ENCODE measurements at places on chromosomes 5 and 9.

DNA sequence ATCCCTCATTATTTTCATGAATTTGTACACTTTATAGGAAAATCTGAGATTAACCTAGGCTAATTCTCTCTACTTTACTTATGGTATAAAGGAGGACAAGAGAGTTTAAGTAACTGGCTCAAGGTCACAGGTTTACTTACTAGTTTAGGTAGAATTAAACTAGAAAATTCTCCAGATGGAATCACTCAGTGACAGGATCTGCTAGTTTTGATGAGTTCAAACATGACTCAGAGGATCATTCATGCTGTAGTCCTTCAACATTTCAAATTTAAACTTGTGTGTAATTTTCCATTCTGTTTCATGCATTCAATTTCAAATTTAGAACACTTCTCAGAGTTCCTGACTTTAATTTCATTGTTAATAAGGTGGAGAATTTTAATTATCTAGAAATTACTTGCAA lies 485.7 kb upstream of the TUSC1 start:
- DNase-seq: no peak

DNA sequence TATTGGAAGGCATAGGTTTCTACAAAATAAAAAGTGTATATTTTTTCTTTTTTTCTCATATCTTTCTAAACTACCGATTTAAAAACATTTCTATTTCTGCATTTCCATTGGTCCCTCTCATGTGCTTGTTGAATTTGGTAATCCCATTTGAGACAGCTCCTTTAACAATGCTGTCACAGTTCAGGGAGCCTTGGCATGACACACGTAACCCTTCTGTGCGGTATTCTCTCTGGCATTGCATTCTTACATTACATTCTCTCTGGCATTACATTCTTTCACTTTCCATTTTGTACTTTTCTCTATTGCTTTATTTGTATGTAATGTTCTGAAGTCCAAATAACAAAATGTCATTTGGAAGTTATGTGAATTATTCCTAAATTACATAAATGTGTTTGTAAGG lies 150.7 kb upstream of the RASGRF2 start:
- DNase-seq: no peak

- DNase-seq: no peak
Observed at GRCh38 chr5:56523790-56524575, 290.9 kb upstream of the ANKRD55 start.

DNA sequence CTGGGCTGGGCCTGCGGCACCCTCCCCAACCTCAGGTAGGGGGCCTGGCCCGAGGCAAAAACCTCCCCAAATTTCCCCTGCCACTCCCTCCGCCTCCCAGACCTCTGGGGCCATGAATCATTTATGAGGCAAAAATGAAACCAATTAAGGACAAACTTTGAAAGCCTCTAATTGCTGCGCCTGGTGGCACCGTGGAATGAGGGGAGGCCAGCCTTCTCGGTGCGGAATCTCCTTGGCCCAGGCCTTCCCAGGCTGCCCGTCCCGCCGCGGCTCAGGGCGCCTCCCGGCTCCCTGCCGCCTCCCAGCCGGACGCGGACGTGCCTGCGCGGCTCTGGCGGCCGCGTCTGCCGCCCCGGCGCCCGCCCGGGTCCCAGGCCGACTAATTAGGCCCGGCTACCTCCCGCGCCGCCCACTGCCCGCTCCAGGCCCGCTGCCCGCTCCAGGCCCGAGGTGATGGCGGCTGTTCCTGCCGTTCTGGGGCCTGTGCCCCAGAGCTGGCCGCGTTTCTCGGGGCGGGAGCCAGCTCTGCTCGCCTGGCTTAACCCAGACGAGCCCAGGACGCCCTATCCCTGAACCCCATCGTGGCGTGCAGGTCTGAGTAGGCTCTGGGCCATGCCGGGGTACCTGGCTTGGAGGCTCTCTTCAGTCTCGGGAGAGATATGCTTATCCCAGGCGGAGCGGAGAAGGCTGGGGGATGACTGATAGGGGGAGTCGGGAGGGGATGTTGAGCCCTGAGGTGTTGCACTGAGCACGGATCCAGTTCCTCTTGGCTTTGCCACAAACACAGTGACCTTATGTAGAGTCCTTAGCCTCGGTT lies 20.1 kb downstream of the CXXC5 start:
- DNase-seq: no peak

DNA sequence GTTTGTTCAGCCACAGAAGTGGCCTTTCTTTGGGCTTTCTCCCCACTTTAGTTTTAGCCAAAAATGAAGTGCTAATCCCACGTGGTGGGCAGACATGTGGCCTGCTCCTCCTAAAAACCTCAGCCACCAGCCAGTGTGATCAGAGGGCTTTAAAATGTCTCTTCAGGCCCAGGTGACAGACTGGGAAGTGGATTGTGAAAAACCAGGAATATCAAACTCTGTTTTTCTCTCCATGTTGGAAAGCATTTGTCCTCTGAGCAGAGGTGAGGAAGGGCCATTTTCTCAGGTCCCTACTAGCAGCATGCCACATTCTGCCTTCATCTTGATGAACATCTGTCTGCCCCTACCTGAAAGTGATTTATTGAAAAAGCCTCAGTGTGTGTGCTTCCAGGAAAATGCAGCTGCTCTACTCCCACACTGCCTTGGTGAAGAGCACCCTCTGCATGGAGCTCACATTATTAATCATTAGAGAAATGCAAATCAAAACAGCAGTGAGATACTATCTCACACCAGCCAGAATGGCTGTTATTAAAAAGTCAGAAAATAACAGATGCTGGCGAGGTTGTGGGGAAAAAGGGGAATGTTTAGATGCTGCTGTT lies 181.2 kb upstream of the DMAC1 start:
- DNase-seq: no peak

GRCh38 chr5:53480416-53481158 lies at the start of gene FST:
FST (plus strand) TSS chr5:53480629; CDS start chr5:53480792, 163 bp downstream.
- no peak for DNase-seq

GRCh38 chr9:126856326-126856877 lies 4.0 kb upstream of the ZBTB34 start:
- DNase-seq: no peak

DNA sequence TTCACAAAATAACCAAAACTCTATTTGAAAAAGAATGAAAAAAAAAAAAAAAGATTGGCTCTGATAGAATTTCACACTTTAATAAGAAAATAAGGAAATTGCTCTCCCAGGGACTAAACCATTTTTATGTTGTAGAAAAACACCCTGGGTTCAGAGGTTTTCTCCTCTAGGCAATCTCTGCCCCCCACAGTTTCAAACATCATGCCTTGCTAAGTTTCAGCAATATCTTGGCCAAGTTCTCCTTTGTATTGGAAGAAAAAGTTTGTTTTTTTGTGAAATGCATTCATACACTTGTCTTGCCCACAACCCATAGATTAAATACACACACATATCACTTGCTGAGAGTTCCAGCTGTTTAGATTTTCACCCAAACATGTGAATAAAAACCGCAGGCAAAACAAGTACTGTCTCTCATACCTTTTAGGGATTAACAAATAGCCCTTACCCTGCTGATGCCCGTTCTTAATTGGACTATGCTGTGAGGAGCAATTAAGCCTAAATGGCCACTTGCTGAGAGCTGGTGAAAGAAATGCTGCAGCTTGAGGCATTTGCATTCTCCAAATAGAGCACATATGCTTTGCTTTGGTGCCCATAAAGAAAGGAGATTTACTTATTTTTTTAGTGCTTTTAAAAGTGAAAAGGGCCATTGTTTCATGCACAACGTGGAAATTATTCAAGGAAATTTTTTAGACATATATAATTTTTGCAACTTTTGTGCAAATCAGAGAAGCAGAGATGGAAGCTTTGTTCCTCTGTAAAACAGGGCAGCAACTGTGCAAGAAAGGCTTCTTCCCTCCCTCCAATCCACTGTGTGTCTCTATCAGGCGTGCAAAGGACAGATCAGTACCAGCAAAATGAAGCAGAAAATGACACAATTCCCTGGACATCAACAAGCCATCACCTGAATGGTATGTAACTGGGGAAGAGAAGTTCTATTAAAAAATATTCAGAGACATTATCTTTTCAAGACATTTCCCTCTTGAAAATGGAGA lies 262.4 kb upstream of the KIF2A start:
- no peak for DNase-seq

DNA sequence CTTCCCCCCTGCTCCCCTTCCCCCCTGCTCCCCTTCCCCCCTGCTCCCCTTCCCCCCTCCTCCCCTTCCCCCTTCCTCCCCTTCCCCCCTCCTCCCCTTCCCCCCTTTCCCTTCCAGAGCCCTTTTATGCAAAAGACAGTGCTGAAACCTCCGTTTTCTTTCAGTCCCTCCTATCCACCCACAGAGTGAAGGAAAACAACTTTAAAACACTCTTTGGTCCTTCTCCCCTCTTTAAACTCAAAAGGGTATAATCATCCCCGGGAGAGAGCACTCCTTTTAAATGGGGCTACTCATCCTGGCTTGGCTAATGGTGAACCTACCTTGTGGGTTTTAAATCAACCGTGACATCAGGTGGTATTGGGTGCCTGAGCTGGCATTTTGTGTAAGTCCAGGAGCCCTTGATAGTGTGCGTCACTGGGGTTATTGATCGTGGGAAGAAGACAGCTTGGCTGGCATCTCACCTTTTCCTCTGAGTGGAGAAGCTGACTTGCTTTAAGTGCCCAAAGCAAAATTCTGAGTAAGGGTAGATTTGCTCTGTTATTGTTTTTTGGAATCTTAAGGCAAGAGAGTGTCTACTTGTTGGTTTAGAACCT lies 2.7 kb downstream of the LARP1 start:
- DNase-seq: no peak

DNA sequence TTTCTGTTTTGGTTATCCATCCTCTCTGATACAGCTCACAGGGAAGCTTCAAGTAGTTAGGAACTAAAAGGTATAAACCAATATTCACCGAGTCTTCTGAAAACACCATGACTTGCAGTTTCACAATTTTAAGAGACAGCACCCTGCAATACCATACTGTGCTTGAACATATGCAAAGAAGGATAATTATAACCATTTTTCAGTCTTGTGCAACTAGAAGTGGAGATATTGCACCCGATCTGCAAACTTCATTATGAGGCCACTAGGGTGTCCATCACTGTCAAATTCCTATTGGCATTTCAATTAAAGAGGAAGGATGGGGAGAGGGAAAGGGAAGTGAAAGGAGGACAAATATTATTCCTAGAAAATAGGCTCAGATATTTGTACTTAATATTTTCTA lies 32.4 kb upstream of the CEP120 start:
- no peak for DNase-seq

DNA sequence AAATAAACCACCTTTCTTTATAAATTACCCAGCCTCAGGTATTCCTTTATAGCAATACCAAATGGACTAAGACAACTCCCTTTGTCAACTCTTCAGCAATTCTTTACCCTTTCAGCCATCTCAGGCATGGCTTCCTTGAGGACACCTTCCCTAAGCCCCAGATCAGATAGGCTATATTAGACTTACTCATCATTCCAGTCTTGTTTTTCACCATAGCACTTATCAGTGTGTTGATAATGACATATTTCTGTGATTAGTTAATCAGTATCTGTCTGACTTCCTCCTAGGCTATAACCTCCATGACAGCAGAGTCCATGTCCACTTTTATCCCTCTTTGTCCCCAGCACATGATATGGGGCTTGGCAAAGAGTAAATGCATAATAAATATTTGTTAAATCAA lies 238.1 kb downstream of the ACTL7B start:
- DNase-seq: no peak

DNA sequence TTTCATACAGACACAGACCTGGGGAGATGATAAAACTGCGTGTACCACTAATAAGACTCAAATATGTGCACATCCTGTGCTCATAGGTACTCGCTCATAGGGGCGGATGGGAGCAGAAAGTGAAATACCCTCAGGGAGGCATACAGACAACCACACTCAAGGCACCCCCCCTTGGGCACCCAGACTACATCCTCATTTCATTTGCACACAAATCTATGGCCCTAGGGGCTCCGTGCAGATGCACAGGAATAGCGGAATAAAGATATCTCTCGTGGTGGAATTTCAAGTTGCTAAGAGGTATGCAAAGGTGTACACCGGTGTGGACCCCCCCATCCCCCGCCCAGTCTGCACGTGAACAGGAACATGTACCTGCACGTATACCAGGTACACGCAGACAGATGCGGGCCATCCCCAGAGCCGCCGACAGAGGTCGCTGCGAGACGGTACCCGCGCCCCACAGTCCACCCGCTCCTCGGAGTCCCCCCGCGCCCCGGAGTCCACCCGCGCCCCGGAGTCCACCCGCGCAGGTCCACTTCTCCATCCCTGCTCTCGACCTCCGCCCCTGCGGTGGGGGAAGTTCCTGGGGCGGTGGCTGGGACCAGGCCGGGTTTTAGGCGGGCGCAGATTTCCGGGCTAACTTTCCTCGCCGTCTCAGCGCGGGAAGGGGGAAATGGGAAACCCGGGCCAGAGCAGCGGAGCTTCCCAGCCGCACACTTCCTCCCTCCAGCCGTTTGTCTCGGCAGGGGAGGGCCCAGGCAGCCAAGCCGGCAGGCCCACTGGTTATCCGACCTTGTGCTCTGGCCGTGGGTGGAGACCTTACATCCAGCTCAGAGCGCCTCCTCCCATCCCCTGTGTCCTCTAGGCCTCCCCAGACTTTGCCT lies 1.0 kb upstream of the IL12B start:
- no peak for DNase-seq

- DNase-seq: no peak
Observed at GRCh38 chr9:89621031-89621430, 16.2 kb downstream of the GADD45G start.

- DNase-seq: no peak
Observed at GRCh38 chr9:76784881-76785280, 20.6 kb downstream of the PCA3 start.

DNA sequence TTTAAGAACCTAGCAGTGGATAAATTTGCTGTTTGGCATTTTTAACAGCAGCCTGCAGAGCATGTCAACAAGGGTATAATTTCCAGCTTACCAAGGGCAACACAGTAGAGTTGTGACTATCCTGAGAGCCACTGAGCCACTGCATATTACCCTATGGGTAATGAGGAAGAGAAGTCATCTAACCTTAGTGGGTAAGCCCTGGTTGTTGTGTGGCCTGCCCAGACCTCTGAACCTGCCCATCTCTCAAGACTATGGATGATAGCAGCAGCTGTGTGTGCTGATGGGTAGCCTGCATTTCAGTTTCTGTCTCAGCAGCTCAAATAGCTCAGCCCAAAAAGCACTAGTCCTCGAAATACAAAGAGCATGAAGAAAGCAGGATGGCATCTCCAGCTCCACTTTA lies 56.1 kb upstream of the PIP5K1B start:
- no peak for DNase-seq

GRCh38 chr5:81778642-81779041 lies 27.7 kb upstream of the SSBP2 start:
- DNase-seq: no peak

GRCh38 chr5:148043705-148044104 lies 20.1 kb upstream of the SPINK5 start:
- no peak for DNase-seq
